EH (cell line): ENCODE measurements at places on chromosomes 5 and 9.

- DNase-seq: no peak
Measured at GRCh38 chr9:76759732-76760131, 4.5 kb upstream of the PCA3 start.

DNA sequence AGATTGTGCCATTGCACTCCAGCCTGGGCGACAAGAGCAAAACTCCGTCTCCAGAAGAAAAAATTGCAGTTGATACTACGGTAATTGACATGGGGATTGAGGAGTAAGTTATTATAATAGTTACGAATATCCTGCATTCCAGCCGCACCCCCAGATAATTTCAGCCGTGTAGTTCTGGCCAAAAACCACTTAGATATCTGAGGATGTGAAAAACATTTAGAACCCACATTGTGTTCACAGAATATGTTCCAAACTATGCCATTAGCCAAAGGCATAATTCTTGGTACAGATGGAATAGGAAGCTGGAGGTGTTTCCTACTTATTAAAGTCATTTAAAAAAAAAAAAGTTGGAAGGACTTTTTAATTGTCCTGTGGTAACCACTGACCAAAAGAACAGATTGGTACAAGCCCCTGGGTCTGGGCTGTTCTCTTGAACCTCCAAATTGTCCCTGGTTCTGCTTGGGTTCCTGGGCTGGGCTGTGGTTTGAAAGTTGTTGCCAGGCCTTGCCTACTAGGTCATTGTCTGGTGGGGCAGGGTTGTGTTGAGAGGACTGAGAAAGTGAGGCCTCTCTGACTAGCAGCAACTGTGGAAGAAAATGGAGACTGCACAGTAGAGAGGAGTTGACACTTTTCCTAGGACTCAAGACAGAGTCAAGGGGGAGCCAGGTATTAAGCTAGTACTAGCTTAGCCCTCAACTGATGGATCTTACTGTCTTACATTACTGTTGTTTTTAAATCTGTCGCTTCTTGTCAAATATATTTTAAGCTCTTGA, 198.8 kb downstream of the NR3C1 start:
- DNase-seq: no peak

DNA sequence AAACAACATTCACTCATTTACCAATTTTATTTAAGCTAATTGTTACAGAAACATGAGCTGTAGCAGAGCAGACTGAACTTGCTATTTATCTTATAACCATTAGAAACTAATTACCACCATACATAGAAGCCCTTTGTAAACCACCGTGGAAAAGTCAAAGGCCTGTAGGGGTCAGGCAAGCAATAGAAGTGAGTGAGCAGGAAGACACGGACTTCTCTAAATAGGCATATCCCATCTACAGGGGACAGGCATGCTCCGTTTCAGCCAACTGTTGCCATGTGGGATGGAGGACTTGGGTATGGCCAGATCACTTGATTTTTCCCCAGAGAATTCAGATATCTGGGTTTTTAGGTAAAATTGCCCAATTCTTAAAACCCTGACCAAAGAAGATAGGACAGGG, 44.8 kb downstream of the PRRC1 start:
- DNase-seq: peak; percentile 22

DNA sequence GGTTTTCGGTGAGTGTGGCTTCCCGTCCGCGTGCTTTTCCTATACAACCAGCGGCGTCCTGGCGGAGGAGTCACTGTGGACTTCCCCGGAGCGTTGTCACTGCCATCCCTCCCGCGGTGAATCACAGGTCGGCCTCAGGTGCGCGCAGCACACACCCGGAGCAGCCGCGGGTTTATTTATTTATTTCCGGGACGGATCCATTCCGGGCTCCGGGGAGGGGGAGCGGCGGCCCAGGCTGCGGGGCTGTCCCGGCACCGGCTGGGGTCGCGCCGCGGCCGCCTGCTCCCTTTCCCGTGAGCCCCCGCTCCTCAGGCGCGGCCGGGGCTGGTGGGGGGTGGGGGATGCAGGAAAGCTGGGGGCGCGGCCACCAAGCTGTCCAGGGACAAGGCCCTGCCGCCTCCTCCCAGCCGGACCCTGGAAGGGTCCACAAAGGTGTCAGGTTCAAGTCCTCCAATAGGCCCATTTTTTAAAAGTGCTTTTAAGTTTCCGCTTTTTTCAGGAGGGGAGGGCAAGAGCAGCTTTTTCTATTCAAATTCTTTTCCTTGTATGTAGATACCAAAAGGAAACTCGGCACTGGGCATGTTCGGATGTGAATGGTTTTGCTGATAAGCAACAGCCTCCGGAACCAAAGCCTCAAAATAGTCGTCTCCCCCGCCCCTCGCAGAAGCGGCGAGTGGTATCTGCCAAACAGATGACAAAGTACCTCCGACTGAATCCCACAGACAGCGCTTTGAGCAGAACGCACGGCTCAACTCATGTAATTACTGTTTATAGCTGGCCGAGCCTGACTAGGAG, 192.5 kb downstream of the CD180 start:
- DNase-seq: peak; percentile 84

GRCh38 chr9:136379003-136379287, 5.5 kb upstream of the CARD9 start:
- no peak for DNase-seq

DNA sequence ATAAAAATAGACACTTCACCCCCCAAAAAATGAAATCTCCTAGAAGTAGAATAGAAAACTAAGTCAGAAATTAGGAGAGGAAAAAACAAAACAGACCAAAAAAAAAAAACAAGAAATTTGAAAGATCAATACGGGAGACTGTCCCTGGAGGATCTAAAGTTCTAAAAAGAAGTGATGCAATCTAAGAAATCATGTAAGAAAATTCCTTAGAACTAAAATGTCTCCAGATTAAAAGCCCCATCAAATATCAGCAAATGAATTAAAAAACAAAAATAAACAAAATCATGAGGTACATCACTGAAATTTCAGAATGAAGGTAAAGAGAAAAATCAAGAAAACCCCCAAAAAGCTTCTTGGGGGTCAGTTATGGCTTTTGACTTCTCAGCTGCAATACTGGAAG, 13.5 kb downstream of the FNIP1 start:
- no peak for DNase-seq

- peak; percentile 75 for DNase-seq
Measured at GRCh38 chr9:136327304-136327974, at the start of gene GPSM1. GPSM1 (plus strand) TSS chr9:136327539; CDS start chr9:136327696, 157 bp downstream.

GRCh38 chr9:98328770-98329169, 73.3 kb upstream of the TBC1D2 start:
- DNase-seq: no peak

- peak; percentile 78 for DNase-seq
Measured at GRCh38 chr5:65121880-65122436, 353.2 kb downstream of the CWC27 start.

- DNase-seq: no peak
Measured at GRCh38 chr5:11925701-11926100, 21.5 kb upstream of the CTNND2 start.

DNA sequence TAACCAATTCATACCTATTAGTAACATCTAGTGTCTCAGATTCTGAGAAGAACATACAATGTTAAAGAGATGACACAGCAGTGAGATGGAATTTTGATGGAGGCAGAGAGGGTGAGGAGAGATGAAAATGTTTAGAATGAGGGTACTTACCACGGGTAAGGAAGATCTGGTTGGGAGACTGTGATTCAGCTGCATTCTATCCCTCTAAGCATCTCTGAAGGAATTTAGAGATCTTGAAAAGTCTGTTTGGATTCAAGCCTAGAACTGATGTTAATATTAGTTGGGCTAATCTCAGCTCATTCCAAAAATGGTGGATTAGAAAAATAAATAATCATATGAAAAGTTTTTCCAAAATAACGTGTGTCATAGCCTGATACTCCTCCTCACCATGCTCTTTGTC, 191.5 kb upstream of the CLINT1 start:
- peak; percentile 58 for DNase-seq

DNA sequence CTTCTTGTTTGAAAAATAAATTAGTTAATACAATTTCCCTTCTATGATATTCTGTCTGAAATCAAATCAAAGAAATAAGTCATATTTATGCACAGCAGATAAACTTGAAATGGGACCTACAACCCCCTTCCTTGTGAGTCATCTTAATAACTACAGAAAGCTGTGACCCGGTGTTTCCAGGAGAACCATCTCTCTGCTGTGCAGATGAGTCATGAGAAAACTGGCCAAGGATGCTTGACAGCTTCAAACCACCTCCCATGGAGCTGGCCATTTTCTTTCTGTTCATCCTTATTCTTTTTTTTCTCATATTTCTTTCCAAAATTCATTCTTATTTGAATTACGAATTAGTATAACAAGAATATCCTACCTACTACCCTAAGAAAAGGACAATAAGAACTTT, 43.4 kb upstream of the NR4A3 start:
- peak; percentile 86 for DNase-seq

DNA sequence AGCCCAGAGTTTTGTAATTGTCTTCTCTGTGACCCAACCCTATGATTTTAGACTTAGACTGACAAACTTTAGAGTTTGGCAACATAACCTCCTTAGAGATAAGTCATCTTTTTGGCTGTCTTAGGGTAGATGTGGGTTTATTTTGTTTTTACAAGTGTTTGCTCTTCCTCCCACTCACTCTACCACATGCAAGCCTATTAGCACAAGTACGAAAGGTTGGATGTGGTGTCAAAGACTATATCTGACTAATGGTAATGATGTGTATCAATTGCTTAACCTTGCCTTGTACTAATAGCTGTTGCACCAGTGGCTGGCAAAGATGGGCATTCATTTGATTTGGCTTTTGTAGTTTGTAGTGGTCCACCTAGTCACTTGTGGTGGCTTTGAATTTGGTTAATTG, 46.5 kb downstream of the SLC25A46 start:
- peak; percentile 1 for DNase-seq

DNA sequence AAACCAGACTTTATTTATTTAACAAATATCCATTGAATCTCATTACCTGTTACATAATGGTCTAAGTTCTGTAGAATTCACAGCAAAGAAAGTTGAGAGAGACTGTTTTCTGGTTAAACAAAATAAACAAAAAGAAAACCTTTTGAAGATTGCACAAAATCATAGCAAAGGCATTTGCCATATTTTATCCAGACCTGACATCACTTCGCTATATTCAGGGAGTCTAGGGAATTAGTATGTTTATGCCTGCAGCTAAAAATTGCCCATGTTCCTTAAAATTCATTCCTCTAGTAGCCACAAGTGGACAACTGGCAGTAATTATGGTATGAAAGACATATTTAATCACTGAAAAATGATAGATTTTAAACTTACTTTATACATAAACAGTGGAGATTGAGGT, 577.0 kb upstream of the DAB2 start:
- no peak for DNase-seq

- peak; percentile 31 for DNase-seq
Measured at GRCh38 chr9:114078021-114078780, at the start of gene AMBP. AMBP (minus strand) TSS chr9:114078300; CDS start chr9:114078209, 91 bp downstream.

GRCh38 chr5:76576996-76577395, 46.2 kb downstream of the F2RL2 start:
- DNase-seq: no peak

DNA sequence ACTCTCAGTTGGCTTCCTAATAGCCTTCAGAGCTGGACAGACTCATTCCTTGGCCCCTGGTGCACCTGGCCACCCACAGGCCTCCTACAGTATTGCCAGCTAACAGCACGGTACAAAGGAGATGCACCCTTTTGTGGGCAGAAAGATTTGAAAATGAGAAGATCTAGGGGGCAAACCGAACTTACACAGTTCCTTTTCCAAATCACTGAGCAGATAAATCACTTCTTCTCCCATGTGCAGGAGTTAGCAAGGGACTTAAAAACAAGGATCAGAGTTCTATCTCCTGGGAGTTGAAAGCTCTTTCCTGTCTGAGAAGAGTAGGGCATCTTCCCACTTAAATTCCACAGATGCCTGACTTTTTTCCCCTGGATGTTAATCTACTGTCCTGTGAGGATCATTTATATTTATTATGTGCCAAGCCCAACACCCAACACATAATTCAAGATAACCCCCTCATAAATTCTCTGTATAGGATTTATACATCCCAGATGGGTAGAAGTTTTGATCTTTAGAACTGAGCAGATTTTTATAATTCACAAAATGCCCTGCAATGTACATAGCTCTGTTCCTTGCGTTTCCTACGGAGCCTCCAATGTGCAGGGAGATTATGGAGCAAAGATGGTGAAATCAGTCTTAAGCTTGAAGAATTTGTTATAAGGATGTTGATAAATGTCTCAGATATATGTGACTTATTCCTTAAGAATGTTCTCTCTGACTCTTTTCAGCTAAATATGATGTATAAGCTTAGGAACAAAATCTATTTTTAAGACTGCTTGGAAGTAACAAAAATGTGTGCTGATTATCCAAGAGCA, 207.2 kb upstream of the DAPK1 start:
- peak; percentile 94 for DNase-seq

GRCh38 chr5:12193536-12193935, 289.3 kb upstream of the CTNND2 start:
- no peak for DNase-seq

DNA sequence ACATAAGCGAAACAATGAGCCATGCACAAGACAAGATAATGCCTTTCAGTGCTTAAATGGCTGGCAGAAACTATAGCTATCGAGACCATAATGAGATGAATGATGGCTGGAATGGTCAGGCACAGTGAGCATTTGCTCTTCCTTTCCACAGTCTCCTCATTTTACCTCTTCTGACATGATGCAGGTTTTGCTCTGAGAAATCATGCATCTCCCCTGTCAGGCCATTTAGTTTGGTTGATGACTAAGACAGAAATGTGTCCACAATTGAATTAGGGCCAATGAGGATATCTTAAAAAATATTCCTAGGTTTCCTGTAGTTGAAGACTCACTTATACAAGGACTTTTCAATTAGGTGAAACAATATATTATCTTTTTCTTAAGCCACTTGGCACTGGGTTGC, 475.1 kb downstream of the TMEM232 start:
- DNase-seq: no peak

DNA sequence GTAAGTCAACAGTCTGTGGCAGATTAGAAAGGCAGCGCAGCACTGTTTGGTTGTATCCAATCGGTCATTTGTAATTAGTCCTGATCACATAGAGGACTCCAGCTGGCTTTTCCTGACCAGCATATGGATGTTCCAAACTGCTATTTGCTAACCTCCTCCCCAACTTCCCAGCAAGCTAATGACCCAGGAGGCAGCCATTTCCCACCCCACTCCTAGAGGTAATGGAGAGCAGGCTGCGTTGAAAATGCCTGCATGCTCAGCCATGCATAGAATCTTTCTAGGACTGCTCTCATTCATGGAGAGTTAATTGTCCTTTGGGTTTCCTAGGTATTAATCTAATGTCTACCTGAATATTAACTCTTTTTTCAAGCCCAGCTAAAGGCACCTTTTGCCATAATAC, 850.6 kb upstream of the WWC1 start:
- no peak for DNase-seq

DNA sequence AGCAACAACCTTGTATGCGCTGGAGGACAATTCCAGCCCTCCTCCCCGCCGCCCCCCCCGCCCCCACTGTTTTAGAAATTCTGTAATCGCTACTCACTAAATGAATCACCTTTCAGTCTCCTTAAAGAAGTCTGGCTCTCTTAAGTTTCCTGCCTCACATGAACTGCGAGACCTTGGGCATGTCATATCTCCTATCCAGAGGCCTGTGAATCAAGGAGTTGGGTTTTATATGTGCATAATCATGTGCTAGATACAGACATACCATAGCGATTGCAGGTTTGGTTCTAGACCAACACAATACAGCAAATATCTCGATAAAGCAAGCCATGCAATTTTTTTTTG, 337 bp upstream of the DMAC1 start:
- DNase-seq: no peak

- no peak for DNase-seq
Measured at GRCh38 chr9:82184524-82184923, 196.0 kb downstream of the SPATA31D1 start.

GRCh38 chr5:134975843-134976242, 8.1 kb downstream of the CATSPER3 start:
- DNase-seq: no peak
